Stimulated activated CD4-positive, alpha-beta T cell treated with anti-CD3 and anti-CD28 coated beads, Interleukin-1b, Interleukin-23, amount 100 ng/mL, for 48 hours (primary cell): ENCODE measurements at places on chromosomes 5 and 9.
A peak's percentile ranks its signal among the peaks of the same experiment; 100 is the strongest.

DNA sequence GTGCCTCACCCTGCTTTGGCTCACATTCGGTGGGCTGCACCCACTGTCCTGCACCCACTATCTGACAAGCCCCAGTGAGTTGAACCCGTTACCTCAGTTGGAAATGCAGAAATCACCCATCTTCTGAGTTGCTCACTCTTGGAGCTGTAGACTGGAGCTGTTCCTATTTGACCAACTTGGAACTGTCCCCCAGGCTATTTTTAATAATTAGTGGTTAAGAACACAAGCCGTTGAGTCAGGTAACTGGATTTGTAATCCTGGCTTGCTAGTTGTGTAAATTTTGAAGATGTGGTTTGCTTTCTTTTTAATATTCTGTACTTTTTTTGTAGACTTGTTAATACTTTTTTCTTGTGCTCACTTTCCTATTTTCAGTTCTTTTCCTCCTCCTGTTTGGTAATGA lies 81.2 kb downstream of the CNTLN start:
- DNase-seq, result no peak

- no peak for DNase-seq
These were observed 490.9 kb downstream of the SEMA5A start for GRCh38 chr5:9054821-9055589.

GRCh38 chr5:139796061-139796806 lies 626 bp downstream of the PSD2 start:
- DNase-seq, result no peak

DNA sequence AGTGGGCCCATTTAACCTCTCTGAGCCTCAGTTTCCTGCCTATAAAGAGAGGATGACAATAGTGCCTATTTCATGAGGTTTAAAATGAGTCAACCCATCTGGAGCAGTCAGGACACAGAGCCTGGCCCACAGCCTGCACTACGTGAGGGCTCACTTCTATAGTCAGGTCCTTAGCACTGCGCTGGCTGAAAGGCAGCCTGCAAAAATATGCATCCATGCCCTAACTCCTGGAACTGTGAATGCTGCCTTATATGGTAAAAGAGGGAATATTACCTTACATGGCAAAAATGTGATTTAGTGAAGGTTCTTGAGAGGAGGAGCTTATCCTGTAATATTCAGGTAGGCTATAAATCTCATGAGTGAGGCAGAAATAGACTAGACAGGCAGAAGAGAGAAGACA lies 98.5 kb downstream of the GABBR2 start:
- no peak for DNase-seq

DNA sequence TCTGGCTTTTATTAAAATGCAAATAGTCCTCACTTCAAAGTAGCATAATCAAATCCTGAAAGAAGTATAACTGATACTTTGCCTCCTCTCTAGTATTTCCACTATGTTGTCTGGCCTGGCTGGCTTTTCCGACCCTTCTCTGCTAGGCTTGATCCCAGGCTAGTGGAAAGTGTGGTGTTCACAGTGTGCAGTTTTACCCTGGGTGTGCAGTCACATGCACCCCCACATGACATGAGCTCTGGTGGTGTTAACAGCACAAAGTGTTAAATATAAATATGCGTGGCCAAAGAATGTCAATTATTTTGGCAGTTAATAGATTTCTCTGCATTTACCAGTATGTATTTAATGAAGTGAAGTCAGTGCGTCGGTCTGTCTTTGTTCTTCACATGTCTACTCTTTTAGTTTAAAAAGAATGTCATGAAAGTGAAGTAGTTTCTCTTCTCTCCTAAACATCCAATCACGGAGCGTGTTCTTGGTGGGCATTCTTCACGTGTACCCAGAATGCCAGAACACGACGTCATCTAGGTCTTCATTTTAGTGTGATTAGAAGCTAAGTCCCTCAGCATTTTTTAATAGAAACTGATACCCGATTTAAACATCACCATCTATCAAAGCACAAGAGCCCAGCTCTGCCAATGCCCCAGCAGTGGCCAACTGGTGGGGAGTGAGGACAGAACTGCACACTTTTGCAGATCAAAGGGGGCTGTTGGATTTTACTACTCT lies 286.4 kb downstream of the FANCC start:
- DNase-seq, result no peak

GRCh38 chr5:172353271-172353812 lies 69.8 kb upstream of the UBTD2 start:
- no peak for DNase-seq

- DNase-seq, result no peak
These were observed 5.1 kb downstream of the TXN start for GRCh38 chr9:110251212-110251611.

GRCh38 chr5:169344629-169345028 lies 43.7 kb upstream of the SLIT3 start:
- no peak for DNase-seq

- DNase-seq, result no peak
These were observed 13.8 kb downstream of the CYFIP2 start for GRCh38 chr5:157279605-157280239.

DNA sequence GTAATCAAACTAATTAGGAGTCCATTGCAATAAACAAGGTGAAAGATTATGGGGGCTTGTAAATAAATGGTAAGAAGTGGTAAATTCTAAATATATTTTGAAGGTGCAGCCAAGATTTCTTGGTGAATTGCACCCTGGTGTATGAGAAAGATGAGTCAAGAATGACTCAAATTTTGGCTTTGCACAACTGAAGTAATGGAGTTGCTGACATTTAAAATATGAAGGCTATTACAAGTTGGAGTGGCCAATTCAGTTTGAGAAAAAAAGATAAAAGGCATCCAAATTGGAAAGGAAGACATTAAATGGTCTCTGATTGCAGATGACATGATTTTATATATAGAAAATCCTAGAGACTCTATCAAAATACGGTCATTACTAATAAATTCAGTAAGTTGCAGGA lies 2330.6 kb downstream of the MAT2B start:
- DNase-seq, result no peak

- DNase-seq, result peak; percentile 18
These were observed 771 bp upstream of the TMEM171 start for GRCh38 chr5:73119451-73120157.
